ENCODE measurements at places on chromosomes 2 and 18.

DNA sequence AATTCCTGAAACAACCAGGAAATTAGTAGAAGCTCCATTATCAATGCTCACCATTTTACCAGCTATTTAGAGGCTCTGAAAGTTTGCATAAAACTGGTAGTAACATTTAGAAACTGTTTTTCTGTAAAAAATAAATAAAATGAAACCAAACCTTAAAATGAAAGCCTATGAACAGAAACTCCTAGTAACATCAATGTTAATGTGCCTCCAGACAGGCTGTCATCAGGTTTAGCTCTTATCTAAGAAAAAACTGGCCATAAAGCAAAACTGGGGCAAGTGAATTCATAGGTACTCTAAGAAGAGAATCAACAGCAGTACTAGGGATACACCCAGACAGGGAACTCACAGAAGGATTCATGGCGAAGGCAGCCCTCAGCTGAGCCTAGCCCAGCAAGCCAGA is 8.0 kb downstream of the E2F6 start:
- DNase-seq = no peak

- DNase-seq = no peak
These were observed 3.8 kb upstream of the AQP12B start for GRCh38 chr2:240686460-240686859.

DNA sequence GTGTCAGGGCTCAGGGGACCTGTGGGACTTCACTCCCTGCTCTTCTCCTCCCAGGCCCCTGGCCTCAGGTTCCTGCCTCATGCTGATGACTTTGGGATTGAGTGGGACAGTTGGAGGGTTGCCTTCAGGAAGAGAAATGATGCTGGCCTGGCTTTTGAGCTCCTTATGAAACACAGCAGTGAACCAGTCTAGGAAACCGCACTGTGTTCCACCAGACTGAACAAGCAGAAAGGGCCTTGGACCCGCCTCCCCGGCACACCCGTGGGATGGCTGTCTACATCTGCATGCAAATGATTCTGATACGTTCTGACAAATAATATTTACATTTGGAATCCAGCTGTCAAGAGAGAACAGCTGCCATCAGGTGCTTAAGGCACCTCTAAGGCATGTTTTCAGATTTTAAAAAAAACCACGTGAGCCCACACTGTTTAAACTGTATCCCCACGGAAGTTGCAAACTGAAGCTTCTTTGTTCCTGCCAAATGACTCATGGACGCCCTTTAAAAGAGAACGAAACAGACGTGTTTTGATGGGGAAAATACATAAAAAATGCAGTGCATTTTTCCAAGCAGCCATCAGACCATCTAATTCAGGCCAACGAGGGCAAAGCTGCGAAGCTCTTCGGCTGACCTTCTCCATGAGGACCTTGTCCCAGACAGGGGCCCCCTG is 27.6 kb upstream of the ASAP2 start:
- no peak for DNase-seq

DNA sequence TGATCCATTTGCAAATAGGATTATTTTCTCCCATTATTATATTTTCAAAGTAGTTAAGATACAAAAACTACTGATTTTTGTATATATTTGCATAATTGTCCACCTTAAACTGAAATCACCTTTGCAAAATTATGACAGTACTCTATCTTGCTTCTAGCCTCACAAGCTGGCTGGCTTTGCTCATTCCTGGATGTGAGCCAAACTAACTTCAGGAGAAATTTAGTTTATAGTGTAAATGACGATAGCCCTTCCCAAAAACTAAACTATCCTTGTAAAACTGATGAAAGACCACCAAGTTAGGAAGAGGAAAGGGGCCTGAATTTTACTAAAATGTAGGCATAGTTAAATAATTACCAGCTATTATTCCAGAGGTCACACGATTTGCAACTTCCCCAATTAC is 87.3 kb downstream of the ADD2 start:
- DNase-seq = no peak

DNA sequence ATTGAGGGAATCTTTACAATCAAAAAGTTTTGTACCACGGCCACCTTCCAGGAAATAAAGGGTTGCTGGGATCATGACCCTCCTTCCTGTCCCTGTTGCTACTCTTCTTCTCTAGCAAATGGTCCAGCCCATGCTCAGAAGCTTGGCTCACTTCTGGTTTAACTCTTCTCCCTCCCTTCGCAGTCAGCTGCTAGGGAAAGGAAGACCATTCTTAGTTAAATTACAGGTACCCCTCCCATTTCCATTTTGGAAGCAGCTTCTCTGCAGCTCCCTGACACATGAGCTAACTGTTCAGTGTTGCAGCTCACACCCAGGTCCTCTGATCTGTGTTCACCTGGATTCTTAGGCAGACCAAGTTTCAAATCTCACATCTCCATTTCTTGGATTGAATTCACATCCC is 100.3 kb downstream of the DOCK10 start:
- DNase-seq = peak; percentile 36

DNA sequence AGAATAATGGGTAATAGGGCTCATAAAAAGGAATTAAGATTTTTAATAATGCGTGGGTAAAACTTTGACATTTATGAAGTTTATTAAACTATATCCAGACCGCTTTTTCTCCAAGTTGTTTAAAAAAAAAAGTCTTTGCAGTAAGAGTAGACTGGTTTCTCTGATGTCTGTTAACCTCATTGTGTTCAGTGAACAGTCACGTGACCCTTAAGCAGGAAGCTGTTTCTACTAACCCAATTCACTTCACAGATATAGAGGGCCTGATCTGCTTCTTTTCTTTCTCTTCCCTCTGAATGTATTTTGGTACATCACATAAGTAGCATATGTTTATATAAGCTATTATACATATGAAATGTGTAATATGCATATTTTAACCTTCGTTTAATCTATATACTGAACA is 1011.3 kb upstream of the CELF4 start:
- no peak for DNase-seq

- no peak for DNase-seq
These were observed 47.6 kb downstream of the HNRNPLL start for GRCh38 chr2:38554973-38555595.

- no peak for DNase-seq
These were observed 87.5 kb downstream of the TCF4 start for GRCh38 chr18:55500316-55501086.

Measured in H9 (cell line).